Germinal center (tissue), 1 donor: ENCODE measurements at places on chromosomes 16 and 17.

DNA sequence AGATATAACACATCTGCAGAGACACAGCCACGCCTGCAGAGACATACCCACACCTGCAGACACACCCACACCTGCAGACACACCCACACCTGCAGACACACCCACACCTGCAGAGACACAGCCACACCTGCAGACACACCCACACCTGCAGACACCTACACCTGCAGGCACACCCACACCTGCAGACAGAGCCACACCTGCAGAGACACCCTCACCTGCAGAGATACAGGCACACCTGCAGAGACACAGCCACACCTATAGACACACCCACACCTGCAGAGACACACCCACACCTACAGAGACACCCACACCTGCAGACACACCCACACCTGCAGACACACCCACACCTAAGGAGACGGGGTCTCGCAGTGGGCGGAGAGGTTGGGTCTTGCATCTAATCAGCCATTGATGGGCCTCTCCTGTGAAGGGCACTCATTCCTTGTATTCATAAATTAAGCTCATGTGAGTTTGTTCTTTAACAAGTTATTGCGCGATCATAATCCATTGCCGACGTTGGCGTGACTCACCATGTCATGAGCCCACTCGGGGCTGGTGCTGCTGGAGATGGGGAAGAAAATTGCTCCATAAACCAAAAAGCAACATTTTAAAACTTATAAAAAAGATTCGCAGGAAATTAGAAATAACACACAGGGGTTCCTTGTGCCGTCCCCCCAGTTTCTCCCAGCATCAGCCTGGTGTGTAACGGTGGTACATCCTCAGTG, 28.9 kb upstream of the CDH15 start:
- DNase-seq = no peak

GRCh38 chr17:77141846-77142449, 1.2 kb downstream of the SEC14L1 start:
- no peak for DNase-seq

DNA sequence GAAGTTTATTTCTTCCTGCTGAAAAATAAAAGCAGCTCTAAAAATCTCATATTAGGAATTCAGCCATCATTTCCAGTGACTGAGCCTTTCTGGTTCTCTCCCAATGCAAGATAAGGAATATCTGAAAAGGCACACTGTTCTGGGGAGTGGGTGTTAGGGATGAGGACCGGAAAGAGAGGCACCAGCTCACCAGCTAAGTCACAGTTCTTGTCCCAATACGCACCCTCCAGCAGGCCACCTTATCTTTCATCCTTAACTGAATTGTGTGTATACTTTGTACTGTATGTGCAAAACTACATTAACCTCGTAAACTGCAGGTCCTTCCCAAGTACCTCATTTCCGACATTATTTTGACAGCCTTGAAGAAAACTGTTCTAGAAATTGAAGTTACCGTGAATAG, 11.0 kb downstream of the AMFR start:
- no peak for DNase-seq

DNA sequence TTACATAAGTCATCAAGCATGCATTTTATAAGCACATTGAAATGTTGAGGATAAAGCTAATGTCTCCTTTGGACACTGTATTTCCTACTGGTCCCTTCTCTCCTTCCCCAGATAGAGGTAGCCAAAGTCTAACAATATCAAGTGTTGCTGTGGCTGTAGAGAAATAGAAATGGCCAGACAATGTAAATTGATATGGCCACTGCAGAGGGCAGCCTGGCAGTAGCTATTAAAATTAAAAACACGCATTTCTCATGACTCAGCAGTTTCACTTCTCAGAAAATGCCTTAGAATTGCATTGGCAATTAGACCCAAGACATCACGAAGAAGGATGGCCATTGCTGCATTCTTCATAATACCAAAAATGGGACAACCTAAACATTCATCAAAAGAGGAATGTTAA, 46.8 kb upstream of the MRTFB start:
- DNase-seq = no peak

DNA sequence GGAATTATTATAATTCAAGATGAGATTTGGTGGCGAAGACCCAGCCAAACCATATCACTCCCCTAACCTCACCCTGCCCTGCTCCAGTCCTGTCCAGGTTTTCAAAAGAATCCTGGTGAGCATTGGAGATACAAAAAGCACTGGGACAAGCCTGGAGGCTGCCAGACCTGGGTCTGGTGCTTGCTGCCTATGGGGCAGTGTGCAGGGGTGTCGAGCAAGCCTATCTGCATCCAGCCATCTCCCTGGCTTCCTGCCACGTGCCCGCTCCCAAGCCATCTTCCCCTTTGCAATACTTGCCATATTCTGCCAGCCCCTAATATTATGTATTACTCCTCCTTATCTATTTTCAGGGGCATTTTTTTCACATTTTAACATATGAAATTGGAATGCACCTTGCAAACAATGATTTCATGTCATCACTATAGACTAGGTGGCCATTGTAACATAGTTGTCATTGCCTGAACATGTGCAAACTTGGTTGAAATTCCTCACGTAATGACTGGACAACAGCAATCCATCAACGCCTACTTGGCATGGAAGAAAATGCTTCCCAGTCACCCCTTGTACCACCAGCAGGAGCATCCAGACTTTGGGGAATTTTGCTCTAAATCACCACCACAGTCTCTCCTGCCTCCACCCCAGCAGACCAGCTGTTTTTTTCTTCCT, 8.1 kb upstream of the KDM8 start:
- DNase-seq = no peak

- DNase-seq = peak; percentile 12
These were observed 549 bp downstream of the SLC26A11 start for GRCh38 chr17:80220736-80221215.

- peak; percentile 51 for DNase-seq
These were observed 11.4 kb downstream of the GGA3 start for GRCh38 chr17:75250009-75250471.

DNA sequence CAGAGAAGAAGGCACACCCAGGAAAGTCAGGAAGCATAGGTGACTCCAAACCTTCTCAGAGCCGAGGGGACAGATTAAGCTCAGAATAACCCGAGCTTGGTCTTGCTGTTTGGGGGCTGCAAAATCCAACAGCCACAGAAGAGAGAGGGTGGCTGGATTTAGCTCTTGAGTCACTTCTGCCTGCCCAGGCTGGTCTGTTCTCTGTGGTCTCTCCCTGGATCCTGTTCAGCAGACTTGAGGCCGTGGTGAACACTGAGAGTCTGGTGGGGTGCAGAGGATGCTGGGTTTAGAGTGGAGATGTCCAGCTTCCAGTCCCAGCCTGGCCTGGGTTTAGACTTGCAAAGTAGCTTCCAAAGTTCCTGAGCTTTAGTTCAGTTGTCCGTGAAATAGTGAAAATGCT, 8.8 kb downstream of the SLC26A11 start:
- no peak for DNase-seq

DNA sequence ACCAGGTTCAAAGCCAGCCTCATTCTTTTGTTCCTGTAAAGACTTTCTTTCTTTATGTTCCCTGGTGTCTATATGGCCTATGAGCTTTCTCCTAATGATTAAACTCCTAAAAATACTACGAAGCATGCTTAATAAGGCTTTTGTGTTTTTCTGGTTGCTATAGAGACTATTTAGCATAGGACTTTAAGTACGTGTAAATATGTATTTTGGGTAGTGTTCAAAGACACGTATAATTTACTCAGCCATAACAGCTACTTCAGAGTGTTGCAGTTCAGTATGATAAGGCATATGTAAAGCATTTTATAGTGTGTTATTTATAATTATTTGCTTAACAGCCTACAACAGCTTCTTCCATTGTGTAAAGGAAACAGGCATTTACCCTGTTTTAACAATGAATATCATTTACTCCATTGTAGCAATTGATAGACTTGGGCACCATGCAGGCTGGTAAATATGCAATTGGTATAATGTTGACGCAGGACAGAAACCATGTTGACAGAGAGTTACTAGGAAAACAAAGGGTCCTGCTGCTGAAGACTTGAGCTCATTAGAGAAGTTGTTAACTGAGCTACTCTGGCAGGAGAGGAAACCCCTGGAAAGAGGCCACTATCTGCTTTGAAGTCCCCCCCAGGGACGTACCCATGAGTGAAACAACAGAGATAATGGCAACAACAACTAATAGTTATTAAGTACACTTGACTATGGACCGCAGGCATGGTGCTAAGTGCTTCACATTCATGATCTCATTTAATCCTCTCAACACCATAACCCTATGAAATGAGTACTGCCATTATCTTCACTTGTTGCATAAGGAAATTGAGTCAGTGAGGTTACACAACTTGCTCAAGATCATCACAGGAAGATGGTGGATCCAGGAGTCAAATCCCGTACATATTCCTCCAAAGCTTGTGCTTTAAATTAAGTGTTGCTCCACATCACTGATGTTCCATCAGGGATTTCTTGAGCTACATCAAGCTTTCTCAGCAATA, 342.2 kb upstream of the DYNLRB2 start:
- no peak for DNase-seq

GRCh38 chr16:74183601-74184360, 112.8 kb upstream of the PSMD7 start:
- no peak for DNase-seq

DNA sequence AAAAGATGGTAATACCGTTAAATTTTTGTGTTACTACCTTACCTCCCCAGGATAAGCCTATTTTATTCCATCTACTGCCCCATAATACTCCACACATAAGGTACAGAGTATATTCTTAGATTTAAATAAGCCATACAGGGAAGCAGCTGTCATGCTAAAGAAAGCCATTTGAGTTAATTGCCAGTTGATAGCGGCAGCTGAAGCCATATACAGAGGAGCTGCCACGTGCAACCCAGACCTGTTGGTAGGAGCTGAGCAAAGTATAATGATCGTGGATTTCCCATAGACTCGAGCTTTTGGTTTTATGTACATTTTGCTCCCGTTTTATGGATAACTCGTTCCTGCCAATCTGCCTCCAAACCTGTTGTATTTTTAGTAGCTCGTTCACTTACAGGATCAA, 12.0 kb downstream of the CPSF4L start:
- no peak for DNase-seq

DNA sequence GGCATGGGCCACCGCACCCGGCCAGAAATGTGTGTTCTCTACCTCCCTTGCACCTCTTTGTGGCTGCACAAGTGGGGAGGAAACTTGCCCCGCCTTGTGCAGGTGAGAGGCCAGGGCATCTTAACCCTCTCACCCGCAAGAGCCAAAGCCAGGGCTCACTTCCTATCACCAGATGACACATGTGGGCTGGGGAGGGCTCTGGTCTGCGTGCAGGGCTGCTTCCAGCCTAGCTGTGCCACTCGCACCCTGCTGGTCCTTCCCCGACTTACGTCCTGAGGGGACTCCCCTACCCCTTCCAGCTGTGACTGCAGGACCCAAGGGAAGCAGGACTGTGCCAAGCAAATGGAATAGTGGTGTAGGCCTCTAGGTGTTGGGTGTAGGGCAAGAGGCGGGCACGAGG, 6.9 kb downstream of the MIEF2 start:
- DNase-seq = no peak

DNA sequence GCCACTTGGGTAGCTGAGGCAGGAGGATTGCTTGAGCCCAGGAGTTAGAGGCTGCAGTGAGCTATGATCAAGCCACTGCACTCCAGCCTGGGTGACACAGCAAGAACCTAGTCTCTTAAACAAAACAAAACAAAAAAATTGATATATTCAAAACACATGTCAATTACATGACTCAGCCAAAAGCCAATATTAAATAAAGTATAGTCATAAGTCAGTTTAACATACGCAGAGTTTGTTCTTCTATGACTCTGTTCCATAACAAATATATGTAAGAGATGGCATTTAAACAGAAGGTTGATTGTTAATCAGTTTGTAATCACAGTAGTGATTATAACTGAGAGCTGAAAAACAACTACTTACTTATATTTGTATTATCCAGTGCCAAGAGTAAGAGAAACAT, 106.5 kb downstream of the CDH8 start:
- no peak for DNase-seq

GRCh38 chr16:11738742-11739544, 3.7 kb downstream of the TXNDC11 start:
- no peak for DNase-seq

GRCh38 chr17:57892146-57892819, 42.4 kb upstream of the MRPS23 start:
- DNase-seq = peak; percentile 86

GRCh38 chr17:35607239-35607847, 20.2 kb downstream of the AP2B1 start:
- no peak for DNase-seq

DNA sequence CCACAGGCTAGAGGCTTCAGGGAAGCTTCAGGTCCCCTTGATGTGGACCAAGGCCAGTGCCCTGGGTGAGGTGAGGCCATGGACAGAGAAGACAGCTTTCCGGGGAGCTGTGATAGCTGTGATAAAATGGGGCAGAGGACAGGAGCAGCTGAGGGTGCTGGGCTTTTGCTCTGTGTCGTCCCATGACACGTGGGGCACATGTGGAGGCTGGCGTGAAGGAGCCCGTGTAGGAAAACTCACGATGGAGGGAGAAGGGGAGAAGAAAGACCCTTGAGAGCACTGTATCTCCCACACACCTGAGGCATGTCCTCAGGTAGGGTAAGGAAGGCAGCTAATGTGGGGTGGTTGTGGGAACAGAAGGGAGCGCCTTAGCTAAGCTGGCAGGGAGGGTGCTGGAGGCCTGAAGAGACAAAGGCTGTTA, 21.3 kb downstream of the B9D1 start:
- DNase-seq = no peak

- no peak for DNase-seq
These were observed 584.5 kb downstream of the HS3ST4 start for GRCh38 chr16:26276289-26276688.

- DNase-seq = peak; percentile 36
These were observed 1.3 kb downstream of the FUS start for GRCh38 chr16:31181102-31181830.

GRCh38 chr17:68511254-68511670, 968 bp upstream of the PRKAR1A start:
- no peak for DNase-seq

DNA sequence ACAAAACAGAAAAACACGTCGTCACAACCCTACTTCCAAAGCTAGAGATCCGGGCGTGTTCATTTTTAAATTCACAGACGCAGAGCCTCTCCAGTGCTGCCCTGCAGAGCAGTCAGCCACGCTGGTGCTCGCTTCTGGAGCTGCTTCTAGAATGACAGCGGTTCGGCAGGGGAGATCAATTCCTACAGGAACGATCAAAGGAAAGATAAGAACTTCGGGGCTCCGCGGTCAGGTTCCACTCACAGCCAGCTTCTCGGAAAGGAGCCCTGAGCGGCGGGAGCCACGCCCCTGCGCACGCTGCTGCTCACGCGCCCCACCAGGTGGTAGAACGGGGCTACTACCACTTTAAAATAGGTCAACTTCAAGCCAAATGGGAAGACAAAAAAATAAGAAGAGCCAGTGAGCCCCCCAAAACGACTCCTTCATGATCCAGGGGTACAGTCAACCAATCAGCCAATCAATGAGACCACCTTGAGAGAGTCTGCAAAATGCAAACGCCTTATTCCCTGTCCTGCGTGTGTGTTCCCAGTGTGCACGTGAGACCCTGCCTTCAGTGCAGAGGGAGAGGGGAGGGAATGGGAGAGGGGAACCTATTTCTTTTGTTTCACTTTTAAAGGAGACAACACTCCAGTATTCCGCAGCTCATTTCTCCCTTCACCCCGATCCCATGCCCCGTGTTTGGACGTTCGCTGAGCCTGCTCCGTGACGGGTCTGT, 209.7 kb downstream of the RBFOX3 start:
- DNase-seq = peak; percentile 87

GRCh38 chr17:73783945-73784603, 139.8 kb upstream of the SDK2 start:
- no peak for DNase-seq
